Activated CD4-positive, alpha-beta T cell treated with anti-CD3 and anti-CD28 coated beads, Interleukin-2, amount 50 U/mL, for 1 hour (primary cell): ENCODE measurements at places on chromosomes 2 and 18.
A peak's percentile ranks its signal among the peaks of the same experiment; 100 is the strongest.

DNA sequence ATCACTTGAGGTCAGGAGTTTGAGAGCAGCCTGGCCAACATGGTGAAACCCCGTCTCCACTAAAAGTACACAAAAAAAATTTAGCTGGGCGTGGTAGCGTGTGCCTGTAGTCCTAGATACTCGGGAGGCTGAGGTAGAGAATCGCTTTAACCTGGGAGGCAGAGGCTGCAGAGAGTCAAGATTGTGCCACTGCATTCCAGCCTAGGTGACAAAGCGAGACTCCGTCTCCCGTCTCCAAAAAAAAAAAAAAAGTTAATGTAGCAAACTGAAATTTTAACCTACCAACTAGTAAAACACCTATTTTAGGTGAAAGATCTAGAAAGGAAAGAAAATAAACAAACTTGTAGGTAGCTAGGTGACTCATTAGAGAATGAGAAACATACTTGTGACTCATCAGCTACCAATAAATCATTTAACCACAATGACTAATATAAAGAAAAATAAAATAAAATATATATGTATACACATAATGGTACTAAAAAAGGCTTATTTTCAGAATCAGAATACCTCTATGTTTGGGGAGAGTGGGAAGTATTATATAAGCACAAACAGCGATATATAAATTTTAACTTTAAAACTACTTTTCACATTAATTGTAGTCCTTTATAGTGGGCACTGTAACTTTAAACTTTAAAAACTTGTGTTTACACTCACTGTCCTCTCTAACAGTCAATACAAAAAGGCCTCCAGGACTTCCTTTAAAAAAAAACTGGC, 36.6 kb downstream of the DARS1 start:
- DNase-seq = no peak

DNA sequence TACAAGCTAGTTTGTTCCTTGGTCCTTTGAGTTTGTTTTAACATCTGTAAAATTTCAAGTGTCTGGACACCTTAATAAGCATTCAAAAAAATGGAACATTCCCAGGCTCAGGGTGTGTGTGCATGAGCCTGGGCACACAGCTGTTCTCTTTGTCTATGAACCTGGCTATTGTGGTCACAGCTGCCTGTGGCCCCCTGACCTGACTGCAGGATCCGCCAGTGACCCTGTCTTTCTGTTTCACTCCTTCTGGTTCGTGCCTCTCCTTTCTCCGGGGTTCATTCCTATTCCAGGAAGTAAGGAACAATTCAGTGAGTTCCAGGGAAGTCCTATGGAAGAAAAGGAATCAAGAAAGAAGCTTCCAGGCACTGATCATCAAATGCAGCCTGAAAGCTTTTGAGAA, 35.6 kb downstream of the VWA3B start:
- no peak for DNase-seq

DNA sequence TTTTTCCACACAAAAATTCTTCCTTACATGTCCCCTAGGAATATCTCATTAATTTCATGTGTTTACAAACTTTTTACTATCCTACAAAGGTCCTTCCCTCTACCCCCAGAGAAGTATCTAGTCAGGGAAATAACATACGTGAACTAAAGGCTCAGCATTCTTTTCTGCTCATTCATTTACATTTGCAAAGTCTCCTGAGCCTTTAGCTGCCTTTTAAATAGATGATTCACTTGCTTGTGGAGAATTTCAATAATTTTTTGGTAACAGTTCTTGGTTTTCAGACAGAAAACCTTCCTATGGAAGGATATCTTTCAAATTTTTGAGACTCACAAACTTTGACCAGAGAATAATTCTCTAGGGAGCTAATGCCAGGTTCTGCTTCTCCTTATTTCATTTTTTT, 81.5 kb upstream of the RMDN2 start:
- no peak for DNase-seq

- no peak for DNase-seq
Observed at GRCh38 chr2:44786817-44787214, 154.7 kb upstream of the SIX3 start.

DNA sequence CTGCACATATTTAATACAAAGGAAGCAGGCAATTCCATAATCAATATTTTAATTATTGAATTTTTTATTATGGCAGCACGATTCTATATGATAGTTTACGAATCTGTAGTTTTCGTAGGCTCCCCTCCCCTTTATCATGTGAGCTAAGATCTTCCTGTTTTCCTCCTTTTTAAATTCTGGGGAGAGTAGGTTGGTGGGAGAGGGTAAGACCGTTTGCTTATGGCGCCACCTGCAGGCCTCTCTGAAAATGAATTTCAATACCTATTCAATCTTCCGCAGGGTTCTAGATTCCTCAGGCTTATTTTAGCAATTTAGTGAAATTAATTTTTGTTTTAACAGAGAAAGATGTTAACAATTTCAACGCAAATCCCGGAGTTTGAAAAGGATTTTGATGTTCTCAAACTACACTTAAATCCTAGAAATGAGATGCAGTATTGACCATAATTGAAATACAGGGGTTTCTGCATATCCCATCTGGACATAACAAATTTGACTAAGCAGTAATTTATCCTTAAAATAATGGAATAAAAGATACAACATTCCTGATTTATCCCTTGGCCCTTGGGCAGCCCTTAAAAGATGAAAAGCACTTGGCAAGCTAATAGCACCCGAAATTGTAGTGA, 12.8 kb upstream of the GBX2 start:
- peak; percentile 16 for DNase-seq

- no peak for DNase-seq
Observed at GRCh38 chr2:20231598-20232026, 6.7 kb upstream of the SDC1 start.

DNA sequence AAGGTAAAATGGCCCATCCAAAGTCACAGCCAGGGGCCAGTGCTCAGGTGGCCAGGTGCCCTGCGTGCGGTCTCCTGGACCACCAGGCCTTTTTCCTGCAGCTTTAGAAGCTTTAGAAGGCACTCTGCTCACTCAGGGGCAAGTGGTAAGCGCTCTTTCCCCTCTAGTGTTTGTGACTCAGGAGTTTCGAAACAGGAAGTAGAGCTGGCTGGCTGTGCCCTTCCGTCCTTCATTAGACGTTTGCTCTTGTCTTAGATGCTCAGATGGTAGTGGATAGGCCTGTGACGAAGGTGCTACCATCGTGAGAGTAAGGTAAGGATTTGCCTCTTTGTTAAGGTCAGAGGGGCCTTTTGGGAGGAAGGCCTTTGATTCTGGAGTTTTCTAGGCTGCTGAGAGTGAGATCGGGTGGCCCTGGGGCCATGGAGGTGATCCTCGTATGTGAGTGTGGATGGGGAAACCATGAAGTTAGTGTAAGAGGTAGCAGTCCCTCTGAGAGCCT, at the start of gene CASP8:
CASP8 (plus strand) TSS at position 235 of the 499 bp plus-strand sequence. CDS start 5,951 bp downstream, outside the sequence.
- peak; percentile 64 for DNase-seq

DNA sequence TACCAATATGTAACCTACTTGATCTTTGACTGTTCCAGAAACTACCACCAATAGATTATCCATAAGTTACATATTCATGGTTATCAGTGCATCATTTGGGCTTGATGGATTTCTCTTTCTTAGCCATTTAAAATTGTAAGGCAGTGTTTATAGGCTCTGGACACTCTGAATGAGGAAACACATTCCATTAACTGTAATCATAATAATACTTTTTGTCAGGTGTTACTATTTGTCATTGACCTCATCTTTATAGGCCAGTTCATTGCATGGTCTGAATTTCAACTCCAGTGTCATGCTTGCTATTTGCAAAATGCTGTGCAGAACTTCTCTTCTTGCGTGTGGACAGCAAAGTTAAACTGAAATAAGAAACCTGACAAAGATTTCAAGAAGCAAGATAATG, 1340.2 kb upstream of the ZEB2 start:
- no peak for DNase-seq

DNA sequence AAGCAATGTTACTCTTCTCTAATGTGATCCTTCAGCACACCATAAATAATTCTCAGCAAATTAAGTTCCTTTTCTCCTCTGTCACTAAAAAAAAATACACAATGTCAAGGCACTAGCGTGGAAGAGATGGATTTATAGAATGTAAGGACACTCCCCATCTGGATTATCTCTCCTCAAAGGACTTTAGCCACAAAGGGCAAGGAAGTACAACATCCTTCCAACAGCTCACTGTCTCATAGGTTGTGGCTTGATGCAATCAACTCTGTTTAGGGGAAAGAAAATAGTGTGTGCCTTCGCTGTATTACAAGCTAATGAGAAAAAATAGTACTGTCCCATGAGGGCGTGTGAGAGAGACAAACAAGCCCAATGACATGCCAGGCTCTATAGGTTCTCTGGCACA, 129.1 kb upstream of the DNMT3A start:
- DNase-seq = no peak
